Activated naive CD4-positive, alpha-beta T cell treated with anti-CD3 and anti-CD28 coated beads, Interleukin-2, amount 50 U/mL, for 16 hours (primary cell): ENCODE measurements at places on chromosomes 5 and 9.

DNA sequence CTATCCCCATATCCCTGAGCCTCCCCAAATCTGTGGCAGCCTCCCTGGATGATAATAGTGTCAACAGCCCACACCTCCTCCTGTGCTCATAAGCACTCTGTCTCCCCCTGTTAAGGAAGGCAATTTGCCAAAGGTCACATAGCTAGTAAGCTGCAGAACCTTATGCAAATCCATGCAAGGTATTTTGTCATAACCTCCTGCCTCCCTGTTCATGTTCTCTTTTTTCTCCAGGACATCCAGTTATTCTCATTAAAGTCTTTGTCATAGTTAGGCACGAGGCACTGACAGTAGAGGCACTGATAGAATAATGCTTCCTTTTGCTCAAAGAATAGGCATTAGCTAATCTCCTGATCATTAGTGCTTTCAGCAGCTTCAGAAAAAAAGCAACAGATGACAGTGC lies 10.2 kb upstream of the AUH start:
- DNase-seq: no peak

DNA sequence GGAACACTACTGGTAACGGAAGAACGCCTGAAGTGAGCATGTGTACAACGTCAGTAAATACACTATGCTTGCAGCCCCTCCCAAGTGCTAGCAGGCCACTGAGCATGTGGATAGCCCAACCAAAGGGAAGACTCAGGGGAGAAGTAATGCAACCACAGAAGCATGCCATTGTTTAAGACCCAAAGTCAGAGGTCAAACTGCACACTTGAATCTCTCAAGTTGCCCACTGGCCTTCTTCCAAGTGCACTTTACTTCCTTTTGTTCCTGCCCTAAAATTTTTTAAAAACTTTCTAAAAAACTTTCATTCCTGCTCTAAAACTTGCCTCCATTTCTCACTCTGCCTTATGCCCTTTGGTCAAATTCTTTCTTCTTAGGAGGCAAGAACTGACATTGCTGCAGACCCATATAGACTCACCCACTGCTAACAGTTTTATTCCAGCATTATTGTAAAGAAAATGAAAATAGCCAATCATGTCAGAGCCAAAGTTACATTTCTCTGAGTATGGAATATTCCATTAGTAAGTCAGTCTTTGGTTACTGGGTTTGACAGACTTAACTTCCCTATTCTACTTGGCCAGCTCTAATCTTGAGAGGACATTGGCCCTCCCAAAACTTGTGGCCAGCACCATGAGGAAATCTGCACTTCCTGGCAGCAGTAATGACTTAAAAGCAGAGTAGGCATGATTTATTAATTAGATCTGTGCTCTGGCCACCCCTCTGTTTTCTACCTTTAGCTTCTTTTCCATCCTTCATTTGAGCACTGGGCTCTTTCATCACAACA lies 76.9 kb downstream of the TSSK1B start:
- no peak for DNase-seq

- DNase-seq: no peak
These were observed 63.2 kb downstream of the NRG2 start for GRCh38 chr5:139979943-139980342.

DNA sequence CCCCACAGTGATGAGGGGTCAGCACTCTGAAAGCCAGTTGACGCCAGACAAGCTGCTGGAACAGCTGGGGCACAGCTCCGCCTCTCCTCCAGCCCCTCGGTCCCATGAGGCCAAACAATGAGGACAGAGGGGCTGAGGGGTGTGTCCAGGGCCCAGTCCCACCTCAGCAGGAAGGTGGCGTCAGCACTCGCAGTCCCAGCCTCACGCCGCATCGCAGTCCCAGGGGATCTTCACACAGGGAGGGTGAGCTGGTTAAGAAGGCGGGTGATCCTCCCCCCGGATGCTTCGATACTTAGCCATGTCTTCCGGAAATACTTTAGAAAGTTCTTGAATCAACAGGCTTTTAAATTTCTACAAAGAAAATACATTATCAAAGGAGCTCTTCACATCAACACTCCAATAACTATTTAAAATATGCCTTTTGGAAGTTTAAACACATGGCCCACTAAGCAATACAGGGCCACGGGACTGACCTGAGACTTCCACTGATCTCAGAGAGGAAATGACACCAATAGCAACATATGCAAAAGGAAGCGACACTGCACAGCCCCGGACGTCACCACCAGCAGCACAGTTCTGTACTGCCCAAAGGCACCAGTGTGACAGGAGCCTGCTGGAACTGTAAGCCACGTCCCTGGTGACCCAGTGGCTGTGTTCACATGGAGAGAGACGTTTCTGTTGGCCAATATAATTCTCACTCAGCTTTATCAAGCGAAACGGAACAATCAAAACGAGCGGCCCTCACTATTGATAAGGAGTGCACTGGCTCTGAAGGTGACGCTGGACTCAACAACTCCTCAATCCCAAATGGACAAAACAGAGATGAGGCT lies 5.9 kb downstream of the MED10 start:
- no peak for DNase-seq
